GM12878 (cell line): ENCODE measurements at places on chromosomes 3 and 15. TPM values are rescaled to one million over a fixed set of nuclear protein-coding genes. Genes with fewer than 3 reads are reported as not detected.

- DNase-seq = no peak
These were observed 20.3 kb downstream of the IL12A start for GRCh38 chr3:160008961-160009360.

DNA sequence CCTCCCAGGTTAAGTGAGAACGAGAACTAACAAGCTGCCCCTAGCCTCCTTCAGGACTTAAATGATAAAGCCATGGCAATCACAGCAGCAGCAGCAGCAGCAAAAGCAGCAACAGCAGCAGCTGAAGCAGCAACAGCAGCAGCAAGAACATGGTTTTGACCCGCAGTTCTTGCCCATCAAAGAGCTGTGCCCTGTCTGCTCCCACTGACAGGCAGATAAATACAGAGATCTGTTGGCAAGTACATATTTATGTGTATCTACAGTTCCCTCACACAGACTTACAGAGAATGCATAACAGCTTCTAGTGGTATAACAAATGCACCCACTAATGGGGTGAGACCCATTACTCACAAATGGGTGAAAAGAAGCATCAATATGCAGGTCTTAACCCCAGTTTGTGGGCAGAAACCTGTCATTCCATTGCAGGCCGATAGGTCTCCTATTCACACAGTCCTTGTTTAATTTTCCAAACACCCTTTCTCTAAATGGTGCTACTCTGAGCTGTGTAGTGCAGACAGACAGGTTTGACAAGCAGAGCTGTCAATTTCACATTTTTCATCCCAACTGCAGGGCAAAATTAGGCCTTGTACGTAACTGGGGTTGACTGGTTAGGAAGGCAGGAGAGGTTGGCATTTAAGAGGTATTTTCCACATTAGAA, 316.3 kb downstream of the TIGIT start:
- no peak for DNase-seq

GRCh38 chr3:141959589-141960554, 83.4 kb downstream of the ATP1B3 start:
- DNase-seq = no peak

DNA sequence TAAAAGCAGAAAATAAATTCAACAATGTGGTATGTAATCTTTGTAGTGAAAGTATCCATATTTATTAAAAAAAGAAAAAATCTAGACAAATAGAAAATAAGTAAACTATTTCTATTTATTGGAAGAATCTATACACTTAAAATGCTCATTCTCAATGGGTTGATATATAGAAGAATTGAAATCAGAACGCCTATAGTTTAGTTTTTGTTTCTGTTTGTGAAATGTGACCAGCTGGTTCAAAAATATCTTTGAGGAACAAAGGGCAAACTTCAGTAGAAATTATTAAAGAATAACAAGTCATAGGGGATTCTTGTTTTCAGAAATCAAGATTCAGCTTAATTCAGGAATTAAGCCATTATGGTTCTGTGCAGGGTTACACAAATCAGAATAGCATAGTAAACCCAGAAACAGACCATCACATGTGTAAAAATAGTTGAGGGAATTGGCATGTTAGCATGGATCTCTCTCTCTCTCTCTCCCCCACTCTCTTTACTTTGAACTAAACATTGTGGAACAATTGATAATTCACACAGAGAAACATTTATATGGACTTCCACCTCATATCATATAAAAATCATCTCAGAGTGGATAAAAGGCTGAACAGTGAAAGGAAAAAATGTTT, 134.0 kb downstream of the CHL1 start:
- no peak for DNase-seq

DNA sequence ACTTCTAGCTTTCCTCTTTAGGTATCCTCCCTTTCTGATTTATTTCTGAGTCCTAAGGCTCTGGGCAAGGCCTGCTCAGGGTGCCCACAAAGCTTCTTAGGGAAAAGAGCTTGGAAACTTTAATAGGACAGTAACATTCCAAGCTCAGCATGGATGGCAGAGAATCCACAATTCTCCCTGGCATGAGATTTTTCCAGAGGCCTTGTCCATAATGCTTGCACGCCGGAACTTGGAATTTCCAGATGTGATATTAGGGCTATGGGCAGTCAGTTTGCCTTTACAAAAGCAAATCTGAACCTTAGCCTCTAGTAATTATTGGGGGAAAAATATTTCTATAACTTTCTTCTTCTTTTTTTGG, 139.0 kb upstream of the RBMS3 start:
- DNase-seq = no peak

GRCh38 chr3:173663696-173664111, 266.2 kb downstream of the NLGN1 start:
- DNase-seq = no peak

- no peak for DNase-seq
These were observed 105.5 kb downstream of the NLGN1 start for GRCh38 chr3:173502983-173503568.

GRCh38 chr15:41284427-41285177, 47.8 kb downstream of the OIP5 start:
- no peak for DNase-seq

DNA sequence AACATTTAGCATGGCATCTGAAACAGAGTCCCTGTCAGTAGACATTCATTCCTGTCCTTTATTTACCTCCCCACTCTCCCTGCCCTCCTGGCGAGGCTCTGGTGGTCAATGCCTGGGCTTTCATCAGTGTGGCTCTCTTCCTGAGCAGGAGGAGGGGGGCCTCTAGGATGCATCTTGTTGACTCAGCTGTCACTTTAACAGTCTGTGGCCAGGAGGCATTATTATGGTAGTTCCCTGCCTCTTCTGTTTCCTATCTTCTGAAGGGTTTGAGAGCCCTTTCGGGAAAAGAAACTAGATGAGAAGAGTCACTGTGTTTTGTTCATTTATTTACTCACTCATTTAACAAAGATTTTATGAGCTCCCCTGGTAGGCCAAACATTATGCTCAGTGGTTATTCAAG, 2.4 kb upstream of the PPP1R14D start:
- DNase-seq = no peak

DNA sequence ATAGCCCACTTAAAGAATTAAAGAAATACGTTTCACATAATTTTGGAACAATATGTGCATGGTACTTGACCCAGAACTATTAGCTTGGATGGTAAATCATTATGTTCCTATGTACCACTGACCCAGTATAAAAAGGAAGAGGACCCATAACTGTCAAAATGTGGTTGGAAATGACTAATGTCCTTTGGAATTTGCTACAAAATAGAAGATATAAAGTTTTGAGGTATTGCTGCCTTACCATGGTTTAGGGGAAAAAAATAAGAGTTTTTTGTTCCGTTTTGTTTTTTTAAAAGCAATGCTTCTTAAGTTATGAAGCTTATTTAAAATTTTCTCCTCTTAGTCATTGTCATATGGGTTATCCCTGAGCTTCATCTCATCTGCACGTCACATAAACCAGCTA, 15.8 kb upstream of the TFDP2 start:
- DNase-seq = no peak

- no peak for DNase-seq
These were observed 66.0 kb downstream of the MBNL1 start for GRCh38 chr3:152334761-152335160.

GRCh38 chr15:63340353-63340752, 41.3 kb downstream of the CA12 start:
- no peak for DNase-seq

DNA sequence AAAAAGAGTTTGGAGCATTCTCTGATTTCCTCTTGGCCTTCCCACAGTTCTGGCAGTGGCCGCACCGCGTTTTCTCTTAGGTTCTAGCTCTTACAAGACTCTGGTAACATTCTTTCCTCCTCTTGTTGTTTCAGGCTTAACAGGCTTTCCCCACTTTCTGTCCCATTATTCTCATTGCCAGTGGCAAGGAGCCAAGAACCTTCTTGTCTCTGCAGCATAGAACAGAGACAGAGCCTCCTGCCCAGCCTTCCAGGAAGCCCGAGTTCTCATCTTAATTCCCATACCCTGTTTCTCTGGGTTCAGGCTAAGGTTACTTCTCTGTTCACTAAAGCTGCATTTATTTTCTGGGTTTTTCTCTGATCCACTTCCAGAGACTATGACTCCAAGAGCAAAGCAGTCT, 61.1 kb downstream of the DUT start:
- no peak for DNase-seq

DNA sequence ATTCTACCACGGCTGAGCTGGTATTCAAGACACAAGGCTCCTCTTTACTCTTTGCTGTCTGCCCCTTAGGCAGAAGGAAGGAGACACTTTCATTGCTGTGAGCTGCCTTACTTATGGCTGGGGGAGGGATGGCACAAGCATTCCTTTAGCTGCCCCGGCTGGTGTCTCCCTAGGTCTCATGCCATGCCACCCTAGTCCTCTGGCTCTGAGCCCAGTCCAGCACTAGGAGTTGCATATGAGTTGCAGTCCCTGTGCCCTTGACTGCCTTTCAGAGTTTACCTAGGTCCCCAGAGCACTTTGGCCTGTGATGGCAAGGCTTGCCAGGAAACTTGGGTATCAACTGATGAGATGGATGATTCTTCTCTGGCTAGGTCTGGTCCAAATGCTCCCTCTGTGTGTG, 296.4 kb downstream of the RBMS3 start:
- no peak for DNase-seq

- no peak for DNase-seq
These were observed 74.5 kb downstream of the CPNE4 start for GRCh38 chr3:131960324-131960723.

GRCh38 chr3:62048577-62048976, 324.8 kb downstream of the FEZF2 start:
- DNase-seq = no peak

- no peak for DNase-seq
These were observed 386.8 kb downstream of the TBC1D5 start for GRCh38 chr3:17355591-17355990.

DNA sequence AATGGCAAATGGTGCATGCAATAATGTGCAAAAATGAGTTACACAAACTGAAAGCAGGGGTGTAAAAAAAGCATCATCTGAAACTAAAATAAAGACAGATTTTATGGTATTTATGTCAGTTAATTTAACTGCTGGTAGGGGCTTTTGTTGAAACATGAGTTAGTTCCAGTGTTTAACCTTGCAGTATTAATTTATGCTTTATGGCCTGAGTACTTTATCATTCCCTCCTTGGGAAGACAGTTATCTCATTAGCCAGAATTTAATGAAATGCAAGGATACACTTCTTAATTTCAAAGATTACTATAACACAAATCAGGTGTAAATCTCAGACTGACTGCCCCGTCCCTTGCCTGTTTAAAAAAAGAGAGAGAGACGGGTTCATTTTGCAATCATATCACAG, 240.1 kb upstream of the MEIS2 start:
- DNase-seq = no peak

GRCh38 chr3:33144433-33144832, 30.6 kb downstream of the CRTAP start:
- DNase-seq = no peak

GRCh38 chr15:40097968-40098476, 10.7 kb downstream of the BMF start:
- DNase-seq = no peak

Gene LMOD3
- total RNA-seq = 0.08 TPM in 1 of 2 replicates, not detected in the other

Gene UROC1
- total RNA-seq = not detected in 2 replicates

Gene SLC51A
- total RNA-seq = not detected in 2 replicates

Gene NRROS
- 42.2 and 44.0 TPM in 2 replicates for total RNA-seq

Gene MORC1
- not detected in 2 replicates for total RNA-seq

Gene NPAP1
- total RNA-seq = not detected in 2 replicates

Gene GP9
- not detected in 2 replicates for total RNA-seq
